ENCODE measurements at places on chromosomes 2 and 18.

- no peak for DNase-seq
These were observed 355.0 kb upstream of the LYPD1 start for GRCh38 chr2:133025004-133025403.

GRCh38 chr2:104938231-104938941 lies 84.5 kb downstream of the POU3F3 start:
- no peak for DNase-seq

DNA sequence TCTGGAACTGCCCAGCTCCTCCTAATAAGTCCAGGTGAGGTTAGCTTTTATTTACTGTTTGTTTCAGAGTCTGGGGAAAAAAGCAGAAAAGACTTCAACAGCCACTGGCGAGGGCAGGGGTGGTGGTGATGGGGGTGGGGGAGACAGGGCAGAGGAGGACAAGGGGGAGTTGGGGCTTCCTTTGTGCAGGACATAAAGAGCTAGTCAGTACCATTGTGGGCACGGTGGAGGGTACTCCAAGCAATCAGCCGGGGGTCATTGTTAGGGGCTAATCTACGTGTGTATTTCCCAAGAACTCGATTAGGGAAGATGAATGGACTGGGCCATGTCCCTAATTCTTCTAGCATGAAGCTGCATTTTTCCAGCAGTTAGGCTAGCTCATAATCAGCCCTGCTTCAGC lies 2.8 kb upstream of the RAX start:
- DNase-seq: no peak

DNA sequence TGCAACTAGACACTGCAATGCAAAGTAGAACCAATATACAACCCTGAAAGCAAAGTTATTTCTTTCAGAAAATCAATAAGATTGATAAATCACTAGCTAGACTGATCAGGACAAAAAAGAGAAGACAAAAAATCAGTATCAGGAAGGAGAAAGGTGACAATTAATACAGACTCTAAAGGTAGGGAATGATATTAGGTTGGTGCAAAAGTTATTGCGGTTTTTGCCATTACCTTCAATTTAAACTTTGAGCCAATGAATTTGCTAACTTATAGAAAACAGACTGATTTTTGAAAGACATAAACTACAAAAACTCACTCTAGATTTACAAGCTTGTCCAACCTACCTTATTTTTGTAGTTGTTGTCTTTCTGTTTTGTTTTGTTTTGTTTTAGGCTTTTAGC lies 30.5 kb upstream of the MRPS9 start:
- no peak for DNase-seq

- DNase-seq: no peak
These were observed 34.8 kb downstream of the USP34 start for GRCh38 chr2:61436092-61436491.

DNA sequence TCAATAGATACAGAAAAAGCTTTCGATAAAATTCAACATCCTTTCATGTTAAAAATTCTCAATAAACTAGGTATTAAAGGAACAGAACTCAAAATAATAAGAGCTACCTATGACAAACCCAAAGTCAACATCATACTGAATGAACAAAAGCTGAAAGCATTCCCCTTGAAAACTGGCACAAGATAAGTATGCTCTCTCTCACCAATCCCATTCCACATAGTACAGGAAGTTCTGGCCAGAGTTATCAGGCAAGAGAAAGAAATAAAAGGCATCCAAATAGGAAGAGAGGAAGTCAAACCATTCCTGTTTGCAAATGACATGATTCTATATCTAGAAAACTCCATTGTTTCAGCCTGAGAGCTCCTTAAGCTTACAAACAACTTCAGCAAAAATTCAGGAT lies 1145.8 kb upstream of the DDX18 start:
- no peak for DNase-seq

DNA sequence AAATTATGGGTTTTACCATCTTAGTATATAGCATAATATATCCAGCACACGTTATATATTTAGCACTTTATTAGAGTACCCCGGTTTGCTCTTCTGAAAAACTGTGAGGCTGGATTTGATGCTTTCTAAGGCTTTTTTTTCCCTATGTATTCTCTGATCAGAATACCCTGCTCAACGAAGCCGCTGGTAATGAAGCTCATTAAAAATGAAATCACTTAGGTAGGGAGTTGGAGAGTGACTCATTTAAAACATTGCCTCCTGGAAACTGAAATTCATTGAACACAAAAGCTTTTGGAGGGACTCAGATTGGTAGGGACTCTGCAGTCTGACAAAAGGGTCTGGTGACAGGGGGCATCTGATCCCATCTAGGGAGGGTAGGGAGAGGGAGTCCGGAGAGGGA lies 365.4 kb upstream of the MEX3C start:
- no peak for DNase-seq

DNA sequence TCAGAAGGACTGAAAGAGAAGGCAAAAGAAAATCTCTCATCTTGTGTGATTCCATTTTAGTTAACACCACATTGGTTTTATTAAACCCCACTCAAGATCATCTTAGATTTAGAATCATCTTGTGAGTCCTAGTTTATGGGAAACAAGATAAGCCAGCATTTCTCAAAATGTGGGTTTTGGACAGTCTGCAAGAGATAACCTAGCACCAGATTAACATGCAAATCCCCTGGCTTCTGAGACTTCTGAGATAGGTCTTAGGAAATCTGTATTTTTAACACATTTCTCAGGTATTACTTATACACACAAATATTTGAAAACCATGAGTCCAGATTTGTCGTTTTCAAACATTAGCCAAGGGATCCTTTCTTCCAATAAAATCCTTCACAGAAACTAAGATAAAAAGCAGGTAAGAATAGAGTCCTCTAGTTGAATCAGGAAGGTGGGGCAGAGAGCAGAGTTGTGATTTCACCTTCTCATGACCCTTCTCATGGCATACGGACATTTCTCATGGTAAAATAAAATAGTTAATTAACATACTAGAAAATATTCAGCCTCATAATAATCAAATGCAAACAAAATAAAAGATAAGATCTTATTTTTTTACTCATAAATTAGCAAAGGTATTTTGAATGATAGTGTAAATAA lies 287.2 kb upstream of the FN1 start:
- DNase-seq: no peak

GRCh38 chr2:121804340-121804739 lies 48.9 kb downstream of the TSN start:
- DNase-seq: no peak

- no peak for DNase-seq
These were observed 12.6 kb upstream of the LONRF2 start for GRCh38 chr2:100334929-100335328.

- DNase-seq: no peak
These were observed 3.0 kb downstream of the PAX8 start for GRCh38 chr2:113275556-113276215.

GRCh38 chr18:1056404-1056803 lies 151.7 kb downstream of the ADCYAP1 start:
- DNase-seq: no peak

DNA sequence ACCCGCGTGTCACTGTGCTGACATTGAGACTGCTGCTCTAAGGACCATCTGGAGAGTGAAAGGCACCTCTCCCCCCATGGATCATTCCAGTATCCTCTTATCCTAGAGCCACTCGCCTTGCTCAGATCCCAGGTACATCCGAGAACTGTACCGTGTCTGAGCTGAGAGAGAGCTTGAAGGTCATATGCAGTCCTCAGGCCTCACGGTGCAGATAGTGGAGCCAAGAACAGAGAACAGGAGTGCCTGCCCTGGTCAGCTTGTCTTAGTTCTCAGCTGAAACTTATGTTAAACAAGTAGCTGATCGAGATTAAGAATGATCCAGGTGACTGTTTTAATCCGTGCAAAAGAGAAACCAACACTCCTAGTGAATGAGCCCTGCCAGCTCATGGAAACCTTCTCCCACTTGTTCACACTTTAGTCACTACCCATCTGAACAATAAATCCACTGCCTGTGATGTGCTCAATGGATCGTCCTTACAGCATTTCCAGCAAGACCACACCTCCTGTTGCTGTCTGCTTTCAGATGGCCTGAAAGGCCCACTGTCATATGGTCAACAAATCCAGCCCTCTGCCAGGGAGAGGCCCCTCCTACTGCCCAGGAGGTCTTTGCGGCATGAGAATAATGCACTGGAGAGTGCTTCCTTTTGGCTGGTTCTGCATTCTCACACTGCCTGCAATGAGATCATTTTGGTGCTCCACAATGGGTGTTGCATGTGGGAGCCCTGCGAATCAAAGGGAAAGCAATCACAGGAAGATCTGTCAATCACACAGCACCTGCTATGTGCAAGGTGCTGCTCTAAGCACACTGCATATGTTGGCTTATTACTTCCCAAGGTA lies 43.7 kb upstream of the APCDD1 start:
- no peak for DNase-seq

GRCh38 chr2:105325389-105325963 lies 4.1 kb downstream of the TGFBRAP1 start:
- no peak for DNase-seq

DNA sequence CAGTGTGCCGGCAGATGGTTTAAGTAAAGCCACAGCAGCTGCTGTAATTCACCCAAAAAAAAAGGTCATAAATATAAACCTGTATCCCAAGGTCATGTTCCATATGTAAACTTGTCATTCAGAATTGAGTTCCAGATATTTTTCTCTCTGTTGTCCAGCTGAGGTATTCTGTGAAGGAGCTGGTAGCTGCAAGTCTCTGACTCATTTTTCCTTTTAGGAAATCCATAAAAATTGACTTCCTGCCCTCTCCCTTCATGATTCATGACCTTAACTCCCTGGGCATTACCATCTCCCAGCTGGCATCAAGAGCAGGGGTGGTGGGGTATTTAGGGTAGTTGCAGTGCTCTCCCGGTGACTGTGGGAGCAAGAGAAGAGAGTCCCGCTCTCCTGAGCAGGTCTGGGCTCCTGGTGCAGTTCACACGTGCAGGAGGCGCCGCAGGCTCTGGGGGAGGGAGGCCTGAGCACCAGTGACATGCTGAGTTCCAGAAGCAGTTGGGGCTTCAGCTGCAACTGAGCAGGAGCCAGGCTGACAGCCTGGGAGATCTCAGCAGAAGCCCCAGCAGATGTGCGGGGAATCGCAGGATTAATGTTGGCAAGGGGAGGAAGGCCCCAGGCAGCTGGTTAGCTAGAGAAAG lies 192.6 kb downstream of the MGAT5 start:
- no peak for DNase-seq

DNA sequence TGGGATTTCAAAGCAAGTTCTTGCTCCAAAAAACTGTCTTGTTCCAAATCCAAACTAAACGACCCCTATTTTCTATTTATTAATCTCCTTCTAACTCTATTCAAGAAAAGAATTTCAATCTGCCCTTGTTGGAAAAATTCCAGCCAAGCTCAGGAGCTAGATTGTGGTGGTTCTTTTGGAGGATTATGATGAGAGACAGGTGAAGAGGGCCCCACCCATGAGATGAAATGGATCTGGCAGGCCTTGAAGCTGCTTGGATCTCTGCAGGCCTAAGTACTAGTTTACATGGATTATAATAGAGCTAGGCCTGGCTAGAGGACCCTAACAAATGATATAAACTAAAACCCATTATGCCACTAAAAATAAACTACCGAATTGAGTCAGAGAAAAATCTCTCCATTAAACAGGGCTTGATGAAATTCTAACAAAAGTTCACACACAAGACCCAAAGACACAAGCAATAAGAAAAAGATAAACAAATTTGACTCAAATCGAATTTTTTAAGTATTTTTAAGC lies 101.6 kb downstream of the GFPT1 start:
- no peak for DNase-seq

DNA sequence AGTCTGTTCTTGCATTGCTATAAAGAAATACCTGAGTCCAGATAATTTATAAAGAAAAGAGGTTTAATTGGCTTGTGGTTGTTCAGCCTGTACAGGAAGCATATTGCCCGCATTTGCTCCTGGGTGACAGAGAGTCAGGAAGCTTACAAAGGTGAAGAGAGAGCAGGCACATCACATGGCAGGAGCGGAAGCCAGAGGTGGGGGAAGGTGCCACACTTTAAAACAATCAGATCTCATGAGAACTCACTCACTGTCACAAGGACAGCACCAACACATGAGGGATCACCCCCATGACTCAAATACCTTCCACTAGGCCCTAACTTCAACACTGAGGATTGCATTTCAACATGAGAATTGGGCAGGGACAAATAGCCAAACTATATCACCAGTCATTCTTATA lies 124.8 kb upstream of the COL5A2 start:
- DNase-seq: no peak

DNA sequence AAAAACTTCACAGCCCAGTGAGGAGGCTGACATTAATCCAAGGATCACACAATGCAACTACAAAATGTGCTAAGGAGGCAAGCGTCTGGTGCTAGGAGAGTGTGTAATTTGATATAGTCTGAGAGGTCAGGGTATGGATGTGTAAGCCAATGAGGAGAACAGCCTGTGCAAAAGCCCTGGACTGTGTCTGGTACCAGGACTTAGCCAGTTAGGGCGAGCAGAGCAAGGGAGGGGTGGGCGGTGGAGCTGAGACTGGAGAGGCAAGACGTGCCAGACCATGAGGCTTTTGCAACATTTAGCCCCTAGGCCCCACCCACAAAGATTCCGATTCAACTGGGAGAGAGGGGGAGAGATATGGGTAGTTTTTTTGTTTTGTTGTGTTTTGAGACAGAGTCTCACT lies 33.5 kb upstream of the SPRED2 start:
- DNase-seq: no peak

All from anterior cingulate cortex (tissue), 58 donors.